ENCODE measurements at places on chromosomes 1 and 21. TPM values are rescaled to one million over a fixed set of nuclear protein-coding genes. Genes with fewer than 3 reads are reported as not detected.
A peak's percentile ranks its signal among the peaks of the same experiment; 100 is the strongest.

- no peak overlapping the region for H3K27ac ChIP-seq
- no peaks in the 10 kb centered on the region for H3K36me3 ChIP-seq
- H3K4me1 ChIP-seq = peaks cover 11% of the 10 kb centered on the region
- no peak overlapping the region for H3K4me3 ChIP-seq
Measured at GRCh38 chr21:25964015-25964414, 206.6 kb downstream of the APP start.

- DNase-seq = no peak
- H3K27me3 ChIP-seq = peaks cover 21% of the 10 kb centered on the region
- no peaks in the 10 kb centered on the region for H3K4me1 ChIP-seq
- H3K4me3 ChIP-seq = no peak overlapping the region
Measured at GRCh38 chr1:201214886-201215285, 24.3 kb downstream of the IGFN1 start.

GRCh38 chr1:70140894-70141293 is 64.5 kb downstream of the LRRC40 start:
- no peaks in the 10 kb centered on the region for H3K4me1 ChIP-seq
- H3K36me3 ChIP-seq = no peaks in the 10 kb centered on the region
- no peaks in the 10 kb centered on the region for H3K27me3 ChIP-seq
- H3K27ac ChIP-seq = no peak overlapping the region
- H3K4me3 ChIP-seq = no peak overlapping the region

- H3K36me3 ChIP-seq = no peaks in the 10 kb centered on the region
- H3K4me3 ChIP-seq = no peak overlapping the region
- DNase-seq = no peak
- H3K27ac ChIP-seq = no peak overlapping the region
- no peaks in the 10 kb centered on the region for H3K4me1 ChIP-seq
Measured at GRCh38 chr1:118154220-118154619, 30.8 kb downstream of the SPAG17 start.

DNA sequence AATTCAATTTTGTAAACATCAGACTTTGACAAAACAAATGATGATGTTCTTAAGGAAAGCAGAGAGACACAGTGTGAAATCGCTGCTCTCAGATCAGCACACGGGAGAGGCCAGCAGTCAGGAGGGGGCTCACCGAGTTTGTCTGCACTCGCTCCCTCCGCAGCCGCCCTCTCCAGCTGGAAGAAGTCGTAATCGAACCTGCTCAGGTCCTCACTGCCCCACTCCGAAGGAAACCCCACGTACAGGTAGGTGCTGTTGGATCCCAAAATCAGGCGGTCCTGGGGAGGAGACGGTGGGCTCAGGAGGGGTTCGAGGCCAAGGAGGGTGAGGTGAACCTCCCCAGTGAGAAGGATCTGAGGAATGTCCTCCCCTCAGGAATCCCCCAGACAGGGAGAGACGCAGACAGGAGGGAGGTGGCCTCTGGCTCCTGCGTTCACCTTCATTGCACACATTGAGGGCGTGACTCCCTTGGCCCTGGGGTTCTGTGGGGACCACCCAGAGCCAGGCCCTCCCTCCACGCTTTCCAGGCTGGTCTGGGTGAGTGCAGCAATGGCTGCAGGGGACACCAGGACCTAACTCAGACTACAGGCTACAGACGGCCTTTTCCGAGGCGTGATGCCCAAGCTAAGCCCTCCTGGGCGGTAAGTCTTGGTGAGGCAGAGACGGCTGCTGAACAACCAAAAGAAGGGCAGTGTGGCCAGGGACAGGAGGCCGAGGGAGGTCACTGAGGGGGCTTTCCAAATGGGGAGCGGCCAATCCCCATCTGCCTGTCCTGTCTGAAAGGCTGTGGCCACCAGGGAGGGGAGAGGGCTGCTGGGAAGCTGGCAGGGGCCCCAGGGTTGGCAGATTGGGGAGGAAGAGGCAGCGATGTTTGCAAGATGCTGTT is 65.5 kb downstream of the SCCPDH start:
- peaks cover 4% of the 10 kb centered on the region for H3K4me1 ChIP-seq
- peak overlapping the region; percentile 11 for H3K4me3 ChIP-seq
- no peak for DNase-seq
- peaks cover 5% of the 10 kb centered on the region for H3K27me3 ChIP-seq
- peaks cover 4% of the 10 kb centered on the region for H3K36me3 ChIP-seq

- no peak overlapping the region for H3K27ac ChIP-seq
- no peaks in the 10 kb centered on the region for H3K36me3 ChIP-seq
- H3K27me3 ChIP-seq = no peaks in the 10 kb centered on the region
- DNase-seq = no peak
Measured at GRCh38 chr21:36773117-36773516, 74.2 kb downstream of the SIM2 start.

- peaks cover 77% of the 10 kb centered on the region for H3K27me3 ChIP-seq
- DNase-seq = no peak
- no peaks in the 10 kb centered on the region for H3K4me1 ChIP-seq
- H3K4me3 ChIP-seq = no peak overlapping the region
- no peaks in the 10 kb centered on the region for H3K36me3 ChIP-seq
- H3K27ac ChIP-seq = no peak overlapping the region
Measured at GRCh38 chr1:38789498-38790169, 69.9 kb downstream of the RRAGC start.

DNA sequence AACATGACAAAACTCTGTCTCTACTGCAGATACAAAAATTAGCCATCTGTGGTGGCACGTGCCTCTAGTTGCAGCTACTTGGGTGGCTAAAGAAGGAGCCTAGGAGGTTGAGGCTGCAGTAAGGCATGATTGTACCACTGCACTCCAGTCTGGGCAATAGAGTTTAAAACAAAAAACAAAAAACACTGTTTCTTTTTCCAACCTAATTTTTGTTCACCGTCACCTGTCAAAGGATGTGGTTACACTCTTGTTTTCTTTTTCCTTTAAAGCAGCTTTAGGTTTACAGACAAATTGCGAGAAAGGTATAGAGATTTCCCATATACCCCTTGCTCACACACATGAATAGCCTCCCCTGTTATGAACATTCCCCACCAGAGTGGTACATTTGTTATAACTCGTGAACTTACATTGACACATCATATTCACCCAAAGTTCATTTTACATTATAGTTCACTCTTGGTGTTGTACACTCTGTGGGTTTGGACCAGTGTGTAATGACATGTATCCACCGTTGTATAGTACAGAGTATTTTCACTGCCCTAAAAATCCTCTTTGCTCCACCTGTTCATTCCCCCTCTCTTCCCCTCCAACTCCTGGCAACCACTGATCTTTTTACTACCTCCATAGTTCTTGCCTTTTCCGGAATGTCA is 26.2 kb downstream of the SMG7 start:
- H3K36me3 ChIP-seq = no peaks in the 10 kb centered on the region
- H3K27ac ChIP-seq = peak overlapping the region; percentile 63

DNA sequence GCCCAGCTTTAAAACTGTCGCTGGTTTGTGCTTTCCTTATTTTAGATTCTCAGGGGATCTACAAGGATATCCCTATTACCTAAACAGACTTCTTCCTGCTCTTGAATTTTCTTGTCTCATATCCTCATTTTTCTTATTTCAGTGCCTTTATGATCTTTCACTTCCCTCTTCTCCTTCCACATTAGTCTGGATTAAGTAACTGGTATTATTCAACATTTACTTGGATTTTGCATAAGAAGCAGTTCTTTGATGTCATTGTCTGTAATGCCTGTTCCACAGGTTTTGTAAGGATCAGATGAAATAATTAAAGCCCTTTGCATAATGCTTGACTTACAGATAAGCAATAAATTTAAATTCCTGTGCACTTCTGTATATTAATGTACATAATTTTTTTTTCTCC is 26.5 kb downstream of the CXADR start:
- no peak for DNase-seq
- no peak overlapping the region for H3K4me3 ChIP-seq
- no peaks in the 10 kb centered on the region for H3K27me3 ChIP-seq
- no peaks in the 10 kb centered on the region for H3K4me1 ChIP-seq
- no peak overlapping the region for H3K27ac ChIP-seq

GRCh38 chr1:228987736-228988506 is 252.6 kb downstream of the RHOU start:
- H3K27ac ChIP-seq = no peak overlapping the region
- no peaks in the 10 kb centered on the region for H3K4me1 ChIP-seq
- DNase-seq = no peak
- H3K36me3 ChIP-seq = no peaks in the 10 kb centered on the region

DNA sequence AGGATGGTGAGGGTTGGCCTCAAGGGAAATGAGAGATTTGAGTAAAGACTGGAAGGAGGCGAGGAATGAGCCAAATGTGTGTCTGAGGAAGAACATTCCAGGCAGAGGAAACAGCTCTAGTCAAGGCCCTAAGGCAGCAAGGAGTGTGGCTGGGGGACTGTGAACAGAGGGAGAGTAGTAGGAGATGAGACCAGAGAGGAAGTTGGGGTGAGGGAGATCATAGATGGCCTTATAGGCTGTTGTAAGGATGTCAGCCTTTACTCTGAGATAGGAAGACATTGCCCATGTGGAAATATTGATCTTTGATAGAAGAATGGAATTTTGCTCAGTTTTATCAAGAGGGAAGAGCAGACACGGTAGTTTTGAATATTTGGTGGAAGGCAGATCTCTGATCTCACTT is 55.2 kb upstream of the ARTN start:
- no peak overlapping the region for H3K27ac ChIP-seq
- no peaks in the 10 kb centered on the region for H3K36me3 ChIP-seq

DNA sequence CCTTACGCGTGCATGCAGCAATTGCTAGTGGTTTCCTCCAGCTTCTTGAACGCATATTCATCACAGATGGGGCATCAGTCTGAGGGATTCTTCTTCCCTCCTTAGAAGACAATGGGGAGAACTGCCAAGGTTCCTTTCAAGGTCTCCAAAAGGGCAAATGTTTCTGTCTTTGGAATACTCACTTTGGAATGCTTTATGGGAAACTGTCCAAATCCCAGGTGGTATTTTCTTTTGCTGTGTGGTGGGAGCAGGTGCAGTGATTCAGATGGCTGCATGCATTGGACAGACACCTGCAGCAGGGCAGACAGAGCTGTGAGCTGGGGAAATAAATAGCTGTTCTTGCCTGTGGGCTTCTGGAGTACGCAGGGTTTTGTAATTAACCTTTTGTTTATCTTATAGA is 40.5 kb downstream of the URB2 start:
- no peak overlapping the region for H3K27ac ChIP-seq
- peaks cover 4% of the 10 kb centered on the region for H3K36me3 ChIP-seq
- H3K27me3 ChIP-seq = no peaks in the 10 kb centered on the region
- peaks cover 10% of the 10 kb centered on the region for H3K4me1 ChIP-seq

- peaks cover 12% of the 10 kb centered on the region for H3K36me3 ChIP-seq
- no peak overlapping the region for H3K27ac ChIP-seq
- H3K4me1 ChIP-seq = peaks cover 19% of the 10 kb centered on the region
- DNase-seq = no peak
- H3K4me3 ChIP-seq = no peak overlapping the region
- H3K27me3 ChIP-seq = no peaks in the 10 kb centered on the region
Measured at GRCh38 chr1:50493710-50494109, 70.5 kb upstream of the DMRTA2 start.

GRCh38 chr1:42947965-42948732 is 10.5 kb downstream of the SLC2A1 start:
- peaks cover 9% of the 10 kb centered on the region for H3K36me3 ChIP-seq
- H3K27ac ChIP-seq = peak overlapping the region; percentile 28
- DNase-seq = no peak
- H3K27me3 ChIP-seq = no peaks in the 10 kb centered on the region
- no peak overlapping the region for H3K4me3 ChIP-seq

- H3K4me1 ChIP-seq = peaks cover 58% of the 10 kb centered on the region
- peak overlapping the region; percentile 46 for H3K4me3 ChIP-seq
- H3K27me3 ChIP-seq = no peaks in the 10 kb centered on the region
- peak overlapping the region; percentile 55 for H3K27ac ChIP-seq
Measured at GRCh38 chr1:114341299-114341698, 169.7 kb downstream of the TRIM33 start.

DNA sequence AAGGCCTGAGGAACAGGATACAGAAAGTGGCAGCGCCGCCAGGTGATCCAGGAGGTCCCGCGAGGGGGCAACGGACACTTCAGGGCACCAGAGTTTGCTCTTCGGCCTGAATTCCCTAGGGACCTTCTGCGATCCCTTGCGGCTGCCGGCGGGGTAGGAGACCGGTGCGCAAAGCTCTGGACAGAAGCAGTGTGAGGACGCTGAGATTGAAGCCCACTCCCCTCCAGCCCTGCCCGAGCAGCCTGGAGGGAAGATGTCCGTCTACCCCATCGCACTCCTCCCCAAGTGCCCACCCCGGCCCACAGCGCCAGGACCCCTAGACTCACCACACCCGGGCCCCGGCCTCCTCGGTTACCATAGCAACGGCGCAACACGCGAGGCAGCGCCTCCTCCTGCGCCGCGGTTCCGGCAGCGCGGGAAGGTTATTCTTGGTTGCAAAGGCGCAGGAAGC is at the start of gene ANKRD45:
Gene ANKRD45 (minus strand): TSS at position 361 of the 451 bp plus-strand sequence. CDS start 10,433 bp downstream, outside the sequence.
- H3K27ac ChIP-seq = no peak within 1 kb of the TSS
- H3K27me3 ChIP-seq = peaks cover 33% of the 10 kb centered on the region
- H3K4me1 ChIP-seq = peaks cover 15% of the 10 kb centered on the region
- H3K36me3 ChIP-seq = no peaks in the 10 kb centered on the region
- DNase-seq = peak; percentile 13

The FMN2 gene
- not detected for total RNA-seq

The C1QTNF12 gene
- total RNA-seq = 14.2 TPM

The TRIM58 gene
- total RNA-seq = 0.24 TPM

The LAPTM5 gene
- total RNA-seq = 220 TPM
